ENCODE measurements at places on chromosomes 12 and 14.

- DNase-seq = no peak
Observed at GRCh38 chr12:43965899-43966298, 130.0 kb downstream of the TMEM117 start.

GRCh38 chr14:67532998-67533753 is at the start of gene PLEKHH1:
PLEKHH1 (plus strand) TSS chr14:67533290; CDS start chr14:67541868, 8,578 bp downstream.
- DNase-seq = peak; percentile 23

- no peak for DNase-seq
Observed at GRCh38 chr14:30443368-30444007, 115.5 kb upstream of the G2E3 start.

GRCh38 chr12:113184098-113184899 is 979 bp downstream of the DDX54 start:
- no peak for DNase-seq

Measured in activated CD4-positive, alpha-beta T cell treated with anti-CD3 and anti-CD28 coated beads for 24 hours (primary cell).